Nucleus accumbens (tissue), 56 donors: ENCODE measurements at places on chromosomes 1 and 21.

- no peak for DNase-seq
Measured at GRCh38 chr1:23577056-23578004, 18.0 kb upstream of the ID3 start.

- no peak for DNase-seq
Measured at GRCh38 chr1:181794332-181794731, 267.2 kb downstream of the ZNF648 start.

DNA sequence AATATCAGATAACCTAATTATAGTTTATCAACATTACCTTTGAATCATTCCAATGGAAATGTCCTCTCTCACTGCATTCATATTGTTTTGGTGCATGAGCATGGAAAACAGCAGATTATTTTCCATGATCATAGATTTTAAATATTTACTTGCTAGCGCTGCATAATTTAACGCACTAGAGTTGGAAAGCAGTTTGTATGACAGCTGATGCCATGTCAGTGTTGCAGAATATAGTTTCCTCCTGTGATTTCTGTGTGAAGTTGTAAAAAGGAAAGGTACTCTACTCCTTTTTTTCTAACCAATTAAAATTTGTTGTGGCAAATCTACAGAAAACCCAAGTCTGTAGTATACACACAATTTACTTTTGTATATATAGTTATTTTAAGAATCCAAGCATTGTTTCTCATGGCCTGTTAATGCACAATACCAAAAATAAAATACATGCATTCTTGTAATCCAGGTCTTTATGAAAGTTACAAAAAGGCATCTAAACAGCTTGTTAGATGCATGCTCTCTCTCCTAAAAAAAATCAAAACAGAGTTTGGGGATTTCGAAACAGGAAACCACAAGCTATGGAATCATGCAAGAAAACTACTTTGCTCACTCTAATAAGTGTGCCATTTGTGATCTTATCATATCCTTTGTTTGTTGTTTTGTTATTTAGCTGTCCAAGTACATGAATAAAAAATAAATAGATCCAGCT is 1.9 kb upstream of the ATG4C start:
- DNase-seq = no peak

DNA sequence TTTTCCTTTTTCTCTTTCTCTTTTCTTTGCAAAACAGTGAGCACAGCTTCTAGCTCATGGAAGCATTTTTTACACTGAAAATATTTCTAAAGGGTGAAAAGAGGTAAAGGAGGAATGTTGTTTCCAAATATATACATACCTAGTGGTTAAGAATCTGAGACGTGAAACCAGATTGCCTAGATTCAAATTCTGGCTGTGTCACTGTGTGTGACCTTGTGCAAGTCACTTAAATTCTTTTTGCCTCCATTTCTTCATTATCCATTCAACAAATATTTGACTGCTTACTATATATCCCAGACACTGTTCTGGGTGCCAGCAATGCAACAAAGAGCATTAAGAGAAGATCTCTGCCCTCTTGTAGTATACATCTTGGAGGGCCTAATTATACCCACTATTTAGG is 53.3 kb downstream of the ZFYVE9 start:
- DNase-seq = no peak
